Activated CD8-positive, alpha-beta memory T cell treated with anti-CD3 and anti-CD28 coated beads for 1 hour (primary cell): ENCODE measurements at places on chromosomes 5 and 9.

DNA sequence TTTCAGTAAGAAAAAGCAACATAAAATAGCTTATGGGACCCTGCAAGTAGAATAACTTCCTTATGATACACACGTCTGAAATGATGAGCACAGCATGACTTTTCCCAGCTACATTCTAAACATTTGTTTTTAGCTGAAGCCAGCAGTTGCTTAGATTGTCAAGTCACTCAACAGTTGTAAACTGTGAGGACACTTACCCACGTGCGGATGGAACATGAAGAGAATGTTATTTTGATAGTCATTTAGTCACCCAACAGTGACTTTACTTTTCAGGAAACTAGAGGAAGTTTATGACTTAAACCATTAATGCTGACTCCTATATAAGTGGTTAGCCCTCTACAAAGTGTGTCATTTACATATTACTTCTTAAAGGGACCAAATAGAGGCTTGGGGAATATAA lies 3.0 kb downstream of the HACD4 start:
- DNase-seq: no peak

GRCh38 chr9:126459546-126459945 lies 132.9 kb downstream of the MVB12B start:
- no peak for DNase-seq

GRCh38 chr9:34025062-34025461 lies 23.6 kb downstream of the UBAP2 start:
- DNase-seq: no peak

DNA sequence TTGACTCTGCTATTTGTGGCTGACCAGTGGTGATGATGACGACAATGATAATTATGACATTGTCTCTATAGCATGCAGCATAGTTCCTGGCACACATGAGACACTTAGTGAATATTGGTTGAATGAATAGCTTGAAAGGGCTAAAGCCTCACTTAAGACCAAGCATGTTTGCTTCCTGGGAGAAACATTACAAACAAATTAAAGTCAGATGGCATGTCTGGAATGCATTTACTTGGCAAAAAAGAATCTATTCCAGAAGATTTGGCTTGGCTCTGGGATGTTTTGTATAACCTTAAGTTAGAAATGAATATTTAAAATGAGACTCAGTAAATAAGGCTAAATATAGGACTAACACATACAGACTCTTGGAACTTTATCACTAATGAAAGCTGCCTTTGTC lies 21.6 kb downstream of the GAS1 start:
- no peak for DNase-seq

GRCh38 chr9:27094640-27095298 lies 14.3 kb upstream of the TEK start:
- DNase-seq: no peak

GRCh38 chr5:157323107-157323706 lies 57.3 kb downstream of the CYFIP2 start:
- DNase-seq: no peak

DNA sequence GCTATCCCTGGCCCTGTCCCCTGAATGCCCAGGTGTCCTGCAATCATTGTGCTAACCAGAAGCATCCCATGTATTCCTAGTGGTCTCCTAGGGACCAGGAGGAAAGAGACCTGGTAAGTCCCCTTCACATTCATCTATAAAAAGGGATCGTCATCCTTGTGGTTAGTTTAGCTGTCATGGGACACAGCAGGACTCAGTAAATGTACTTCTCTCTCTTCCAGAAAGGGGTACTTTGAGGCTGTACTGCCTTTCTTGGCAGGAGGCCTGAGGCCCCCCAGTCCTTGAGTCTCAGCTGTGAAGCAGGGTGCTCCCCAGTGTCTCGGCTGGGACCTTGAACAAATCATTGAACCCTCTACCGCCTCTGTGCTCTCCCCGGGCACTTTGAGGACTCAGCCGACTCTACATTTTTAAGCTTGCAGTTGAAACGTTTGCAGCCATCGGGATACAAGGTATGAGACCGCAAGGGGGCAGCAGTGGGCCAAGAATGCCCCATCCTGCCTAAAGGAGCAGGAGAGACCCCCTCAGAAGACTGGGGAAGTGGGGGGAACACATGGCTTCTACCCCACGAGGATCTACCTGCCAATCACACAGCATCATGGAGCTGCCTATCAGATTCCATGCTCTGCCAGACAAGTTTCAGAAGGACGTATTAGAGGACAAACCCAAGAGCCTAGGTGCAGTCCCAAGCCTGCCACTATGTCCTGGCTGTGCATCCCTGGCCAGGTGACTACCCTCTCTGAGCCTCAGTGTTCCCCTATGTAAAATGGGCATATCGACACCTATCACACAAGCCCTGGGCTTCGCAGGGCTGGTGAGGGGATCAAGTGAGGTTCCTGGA lies 2.4 kb upstream of the PHYKPL start:
- DNase-seq: peak; percentile 66

DNA sequence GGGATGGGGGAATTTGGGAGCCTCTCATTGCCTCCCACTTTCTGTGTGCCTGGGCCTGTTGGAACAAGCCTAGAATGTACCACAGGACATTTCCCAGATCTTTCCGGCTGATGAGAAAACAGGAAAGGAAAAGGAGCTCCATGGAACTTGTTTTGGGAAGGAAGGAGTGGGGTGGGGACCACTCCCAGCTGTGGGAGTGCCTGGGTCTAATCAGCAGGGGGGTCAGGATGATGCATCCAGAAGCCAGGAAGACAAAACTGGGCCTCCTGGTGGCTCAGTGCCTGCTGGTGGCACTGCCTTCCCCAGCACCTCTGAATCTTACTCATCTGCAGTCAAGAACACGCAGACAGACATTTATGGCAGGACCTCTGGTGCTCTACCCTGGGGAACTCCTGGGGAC lies 2.8 kb downstream of the SMIM33 start:
- DNase-seq: no peak
